HT-29 (cell line): ENCODE measurements at places on chromosomes 2 and 18. TPM values are rescaled to one million over a fixed set of nuclear protein-coding genes. Genes with fewer than 3 reads are reported as not detected.

The TTN gene
- total RNA-seq: under 0.01 TPM in 2 replicates

The FBXO36 gene
- 0.48 and 0.81 TPM in 2 replicates for total RNA-seq

GRCh38 chr2:27736890-27737204, 34.7 kb upstream of the MRPL33 start:
- no peak for DNase-seq

- DNase-seq: no peak
Measured at GRCh38 chr18:27713738-27714095, 463.2 kb downstream of the CDH2 start.

DNA sequence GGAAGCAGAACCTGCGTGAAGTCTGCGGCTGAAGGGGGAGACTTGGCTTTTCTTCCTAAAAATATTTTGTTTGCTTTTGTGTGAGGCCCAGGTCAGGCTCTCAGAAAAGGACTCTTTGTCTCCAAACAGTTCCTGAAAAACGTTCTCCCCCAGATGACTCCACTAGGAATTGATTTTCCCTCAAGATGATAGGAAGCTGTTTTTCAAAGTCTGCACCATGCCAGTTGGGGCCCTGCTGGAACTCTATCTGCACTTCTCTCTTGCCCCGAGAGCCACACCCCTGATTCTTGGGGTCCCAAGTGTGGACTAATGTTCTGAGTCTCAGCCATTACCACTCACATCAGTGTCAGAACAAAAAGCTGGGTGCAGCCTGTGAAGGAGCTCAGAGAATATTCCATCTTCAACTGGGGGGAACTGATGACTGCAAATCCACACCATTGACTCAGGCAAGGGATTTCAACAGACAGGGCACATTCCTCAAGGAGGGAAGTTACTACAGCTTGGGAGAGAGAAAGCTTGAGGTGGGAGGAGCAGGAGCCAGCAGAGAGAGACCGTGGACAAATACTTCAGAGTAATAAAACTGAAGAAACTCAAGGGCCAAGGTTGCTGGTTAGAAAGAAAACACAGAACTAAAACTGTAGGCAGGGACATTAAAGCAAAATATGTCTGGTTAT, 768.3 kb downstream of the RNF144A start:
- DNase-seq: peak; percentile 38
